ENCODE measurements at places on chromosomes 4 and X. TPM values are rescaled to one million over a fixed set of nuclear protein-coding genes. Genes with fewer than 3 reads are reported as not detected.

DNA sequence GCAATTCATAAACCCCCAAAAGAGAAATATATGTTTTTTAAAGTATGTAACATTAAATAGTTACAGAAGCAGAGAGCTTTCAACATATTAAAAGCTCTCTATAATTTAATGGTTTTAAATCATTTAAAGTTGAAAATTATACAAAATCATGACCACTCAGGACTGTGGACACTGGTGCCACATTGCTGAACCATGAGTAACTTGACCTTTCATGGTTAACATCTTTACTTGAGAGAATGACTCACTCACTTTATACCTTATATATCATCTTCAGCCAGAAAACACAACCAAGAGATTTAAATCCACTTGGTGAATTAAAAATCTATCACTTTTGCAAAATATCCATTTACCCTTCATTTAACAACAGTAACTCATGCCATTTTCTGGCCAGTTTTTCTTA is 584.3 kb upstream of the SMIM31 start:
- no peak for DNase-seq

DNA sequence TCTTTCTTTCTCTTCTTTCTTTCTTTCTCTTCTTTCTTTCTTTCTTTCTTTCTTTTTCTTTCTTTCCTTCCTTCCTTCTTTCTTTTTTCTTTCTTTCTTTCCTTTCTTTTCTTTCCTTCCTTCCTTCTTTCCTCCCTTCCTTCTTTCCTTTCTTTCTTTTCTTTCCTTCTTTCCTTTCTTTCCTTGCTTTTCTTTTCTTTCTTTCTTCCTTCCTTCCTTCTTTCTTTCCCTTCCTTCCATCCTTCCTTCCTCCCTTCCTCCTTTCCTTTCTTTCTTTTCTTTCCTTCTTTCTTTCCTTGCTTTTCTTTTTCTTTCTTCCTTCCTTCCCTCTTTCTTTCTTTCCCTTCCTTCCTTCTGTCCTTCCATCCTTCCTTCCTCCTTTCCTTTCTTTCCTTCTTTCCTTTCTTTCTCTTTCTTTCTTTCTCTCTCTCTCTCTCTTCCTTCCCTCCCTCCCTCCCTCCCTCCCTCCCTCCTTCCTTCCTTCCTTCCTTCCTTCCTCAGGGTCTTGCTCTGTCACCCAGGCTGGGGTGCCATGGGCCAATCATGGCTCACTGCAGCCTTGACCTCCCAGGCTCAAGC is 13.6 kb upstream of the SPARCL1 start:
- DNase-seq, result no peak

DNA sequence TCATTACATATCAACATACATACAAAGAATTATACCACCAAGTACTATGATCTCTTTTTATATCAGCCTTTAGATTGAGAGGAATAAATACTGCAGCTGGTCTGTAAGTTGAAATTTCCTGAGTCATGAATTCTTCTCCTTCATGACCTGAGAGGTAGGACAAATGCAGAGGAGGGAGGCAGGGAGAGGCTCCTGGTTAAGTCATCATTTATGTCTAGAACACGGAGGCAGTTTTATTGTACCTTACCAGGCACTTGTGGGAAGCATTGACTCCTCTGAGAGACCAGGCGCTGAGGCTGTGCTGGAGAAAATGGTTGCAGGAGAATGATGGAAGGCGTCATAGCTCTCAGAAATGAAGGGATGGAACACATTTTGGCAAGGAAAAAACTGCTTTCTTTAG is 12.5 kb upstream of the CASK start:
- no peak for DNase-seq

RXFP1 gene
- total RNA-seq, result not detected

DMRTC1 gene
- total RNA-seq, result not detected

DNA sequence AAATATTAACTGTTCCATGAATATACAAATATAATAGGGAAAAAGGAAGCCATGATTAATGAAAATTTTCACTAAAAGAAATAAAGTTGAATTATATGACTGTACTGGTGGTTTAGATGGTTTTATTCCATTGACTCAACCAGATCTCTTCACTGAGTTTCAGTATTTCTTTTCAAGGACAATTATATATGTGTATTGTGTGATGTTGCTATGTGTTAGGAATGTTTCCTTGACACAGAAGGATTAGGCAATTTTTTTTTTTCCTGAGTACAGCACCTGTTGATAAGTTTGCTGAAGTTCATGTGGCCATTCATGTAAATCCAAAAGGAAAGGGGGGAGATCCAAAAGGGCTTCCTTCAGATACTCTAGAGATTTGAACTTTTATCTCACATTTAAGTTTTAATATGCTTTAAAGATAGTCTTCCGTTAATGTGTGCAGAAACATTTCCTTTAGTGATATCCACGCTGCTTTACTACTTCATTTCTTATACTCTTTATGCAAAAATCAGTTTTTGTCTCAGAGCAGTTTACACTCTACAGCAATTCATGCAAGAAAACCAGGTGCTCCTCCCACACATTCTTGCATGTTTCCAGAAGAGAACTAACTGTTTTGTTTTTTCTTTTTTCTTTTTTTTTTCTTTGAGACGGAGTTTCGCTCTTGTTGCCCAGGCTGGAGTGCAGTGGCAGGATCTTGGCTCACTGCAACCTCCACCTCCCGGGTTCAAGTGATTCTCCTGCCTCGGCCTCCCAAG is 249.1 kb downstream of the RPA4 start:
- no peak for DNase-seq

CXCL5 gene
- total RNA-seq, result 1.6 TPM

POLR2B gene
- total RNA-seq, result 110 TPM

CXorf51B gene
- not detected for total RNA-seq

MAGED4 gene
- 2.9 TPM for total RNA-seq
